ENCODE measurements at places on chromosomes 11 and 22. TPM values are rescaled to one million over a fixed set of nuclear protein-coding genes. Genes with fewer than 3 reads are reported as not detected.

DNA sequence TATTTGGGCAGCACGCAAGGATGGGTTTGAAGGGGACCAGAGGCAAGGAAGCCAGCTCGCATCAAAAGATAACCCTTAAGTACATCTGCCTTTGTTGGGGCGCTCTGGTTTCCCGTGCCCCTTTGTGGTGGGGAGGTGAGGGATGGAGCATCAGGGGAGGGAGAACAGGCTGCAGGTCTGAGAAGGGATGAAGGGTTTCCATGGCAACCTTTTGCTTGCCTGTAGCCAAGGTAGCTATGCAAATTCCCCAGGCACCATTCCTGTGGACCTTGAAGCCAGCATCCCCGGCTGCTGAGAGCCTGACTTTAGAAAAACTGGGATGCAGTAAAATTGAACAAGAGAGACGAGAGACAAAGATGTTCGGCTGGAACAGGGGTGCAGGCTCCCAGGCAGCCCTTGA lies 75.7 kb downstream of the SEZ6L start:
- H3K27ac ChIP-seq, result no peak overlapping the region
- no peaks in the 10 kb centered on the region for H3K36me3 ChIP-seq
- no peak for DNase-seq
- peaks cover 23% of the 10 kb centered on the region for H3K27me3 ChIP-seq
- H3K4me1 ChIP-seq, result no peaks in the 10 kb centered on the region
- no peak overlapping the region for H3K4me3 ChIP-seq

DNA sequence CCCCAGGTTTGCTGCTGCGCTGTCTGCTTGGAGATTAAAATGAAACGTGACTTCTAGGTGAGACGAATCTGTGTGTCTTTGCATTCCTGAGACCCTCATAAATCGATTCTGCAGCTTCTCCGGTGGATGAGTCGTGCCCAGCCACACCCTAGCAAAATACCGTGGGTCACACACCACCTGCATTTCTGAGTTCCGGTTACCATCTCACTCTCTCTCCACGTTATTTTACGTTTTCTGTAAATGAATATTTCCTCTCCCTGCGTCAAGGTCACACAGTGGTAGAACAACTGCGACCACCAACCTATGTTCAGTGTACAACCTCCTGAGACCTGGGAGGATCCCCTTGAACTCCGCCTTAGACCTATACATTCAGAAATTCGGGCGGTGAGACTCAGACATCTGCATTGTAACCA lies 1.1 kb downstream of the YWHAH start:
- H3K4me1 ChIP-seq, result peaks cover 19% of the 10 kb centered on the region
- DNase-seq, result peak; percentile 25
- H3K4me3 ChIP-seq, result no peak overlapping the region
- H3K27ac ChIP-seq, result no peak overlapping the region

Gene SLC22A9
- not detected for total RNA-seq

- DNase-seq, result no peak
- no peak overlapping the region for H3K4me3 ChIP-seq
- H3K36me3 ChIP-seq, result no peaks in the 10 kb centered on the region
- no peak overlapping the region for H3K27ac ChIP-seq
Measured at GRCh38 chr11:26905368-26905767, 88.5 kb upstream of the FIBIN start.

GRCh38 chr22:36885474-36885873 lies 24.7 kb downstream of the NCF4 start:
- H3K4me3 ChIP-seq, result no peak overlapping the region
- H3K36me3 ChIP-seq, result peaks cover 7% of the 10 kb centered on the region

- no peaks in the 10 kb centered on the region for H3K4me1 ChIP-seq
- H3K27me3 ChIP-seq, result no peaks in the 10 kb centered on the region
- DNase-seq, result no peak
Measured at GRCh38 chr11:29012507-29012906, 904.3 kb downstream of the METTL15 start.

- no peaks in the 10 kb centered on the region for H3K27me3 ChIP-seq
- H3K27ac ChIP-seq, result no peak overlapping the region
- H3K36me3 ChIP-seq, result no peaks in the 10 kb centered on the region
- DNase-seq, result no peak
- H3K4me1 ChIP-seq, result peaks cover 43% of the 10 kb centered on the region
Measured at GRCh38 chr11:47889714-47890441, 41.7 kb upstream of the NUP160 start.

DNA sequence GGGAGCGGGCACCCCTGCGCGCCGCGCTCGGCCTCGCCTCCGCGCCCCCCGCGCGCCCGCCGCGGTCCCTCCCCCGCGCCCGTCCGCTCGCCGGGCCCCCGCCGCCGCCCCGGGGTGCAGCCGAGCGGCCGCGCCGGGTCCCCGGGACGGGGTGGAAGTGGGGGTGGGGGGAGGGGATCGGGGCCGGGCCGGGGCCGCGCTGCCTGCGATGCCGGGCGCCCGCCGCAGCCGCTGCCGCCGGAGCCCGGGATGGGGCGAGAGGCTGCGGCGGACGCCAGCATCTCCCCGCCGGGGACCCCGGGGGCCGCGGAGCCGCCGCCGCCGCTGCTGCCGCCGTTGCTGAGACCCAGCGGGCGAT lies 365 bp downstream of the MGAT3 start:
- H3K36me3 ChIP-seq, result no peaks in the 10 kb centered on the region
- peaks cover 11% of the 10 kb centered on the region for H3K4me1 ChIP-seq
- DNase-seq, result no peak
- H3K4me3 ChIP-seq, result no peak overlapping the region
- peaks cover 42% of the 10 kb centered on the region for H3K27me3 ChIP-seq

Measured in activated naive CD4-positive, alpha-beta T cell treated with anti-CD3 and anti-CD28 coated beads for 36 hours (primary cell).